ENCODE measurements at places on chromosomes 3 and 15.

- DNase-seq = peak; percentile 20
These were observed 35.6 kb upstream of the PPP4R2 start for GRCh38 chr3:72960812-72961518.

DNA sequence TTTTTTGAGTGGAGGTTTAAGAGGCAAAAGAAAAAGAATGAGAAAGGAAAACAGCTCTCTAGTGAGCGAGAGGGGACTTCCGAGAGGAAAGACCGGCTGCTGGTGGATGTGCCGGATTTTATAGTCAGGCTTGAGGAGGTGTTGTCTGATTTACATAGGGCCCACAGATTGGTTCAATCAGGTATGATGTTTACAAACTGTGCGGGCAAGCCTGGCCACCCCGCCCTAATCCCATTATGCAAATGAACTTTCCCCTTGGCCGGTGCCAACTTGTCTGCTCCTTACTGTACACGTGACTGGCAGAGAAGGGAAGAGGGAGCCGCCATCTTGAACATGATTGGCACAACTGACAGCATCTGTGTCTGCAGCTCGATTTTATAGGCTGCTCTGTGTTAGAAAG lies 44.7 kb downstream of the FAM43A start:
- DNase-seq = peak; percentile 21

DNA sequence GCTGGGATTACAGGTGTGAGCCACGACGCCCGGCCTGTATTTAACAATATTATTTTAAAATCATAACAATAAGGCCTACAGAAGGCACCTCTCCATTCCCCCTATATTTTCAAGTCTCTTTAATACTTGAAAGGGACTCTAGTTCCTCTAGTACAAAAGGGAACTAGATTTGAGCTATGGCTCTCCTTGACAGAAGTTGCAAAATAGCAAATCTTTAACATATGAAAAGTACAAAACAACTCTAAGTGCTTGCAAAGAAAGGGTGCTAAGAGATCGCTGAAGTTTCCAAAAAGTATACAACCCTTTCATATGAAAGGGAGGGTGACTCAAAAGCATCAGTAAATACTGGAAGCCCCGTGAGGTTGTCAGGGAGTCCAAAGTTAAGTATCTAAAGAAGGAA lies 23.8 kb downstream of the AP3S2 start:
- DNase-seq = no peak

DNA sequence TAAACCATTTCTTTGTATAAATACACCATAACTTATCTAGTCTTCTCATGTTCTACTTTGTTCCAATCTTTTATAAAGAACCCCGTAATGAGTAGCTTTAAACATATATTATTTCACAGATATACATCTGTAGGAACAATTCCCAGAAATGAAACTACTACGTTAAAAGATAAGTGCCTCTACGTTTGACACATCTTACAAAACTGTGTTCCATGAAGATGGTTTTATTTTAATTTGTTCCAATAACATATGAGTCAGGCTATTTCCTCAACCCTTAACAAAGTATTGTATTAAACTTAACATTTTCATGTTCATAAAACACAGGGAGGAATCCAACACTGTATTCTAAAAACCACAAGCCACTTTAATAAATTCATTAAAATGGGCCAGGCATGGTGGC lies 52.9 kb downstream of the TRPM7 start:
- peak; percentile 15 for DNase-seq

DNA sequence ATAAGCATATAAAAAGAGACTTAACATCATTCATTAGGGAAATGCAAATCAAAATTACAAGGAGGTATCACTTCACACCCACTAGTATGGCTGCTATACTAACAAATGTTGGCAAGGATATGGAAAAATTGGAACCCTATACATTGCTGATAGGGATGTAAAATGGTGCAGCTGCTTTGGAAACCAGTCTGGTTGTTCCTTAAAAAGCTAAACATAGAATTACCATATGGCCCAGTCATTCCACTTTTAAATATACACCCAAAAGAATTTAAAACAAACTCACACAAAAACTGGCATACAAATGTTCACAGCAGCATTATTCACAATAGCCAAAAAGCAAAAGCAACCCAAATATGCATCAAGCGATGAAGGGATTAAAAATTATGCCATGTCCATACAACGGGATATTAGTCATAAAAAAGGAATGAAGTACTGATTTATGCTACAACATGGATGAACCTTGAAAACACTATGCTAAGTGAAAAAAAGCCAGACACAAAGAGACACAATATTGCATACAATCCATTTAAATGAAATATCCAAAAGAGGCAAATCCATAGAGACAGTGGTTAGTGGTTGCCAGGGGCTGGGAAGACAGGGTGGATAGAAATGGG lies 118.3 kb downstream of the OSBPL10 start:
- DNase-seq = peak; percentile 16

DNA sequence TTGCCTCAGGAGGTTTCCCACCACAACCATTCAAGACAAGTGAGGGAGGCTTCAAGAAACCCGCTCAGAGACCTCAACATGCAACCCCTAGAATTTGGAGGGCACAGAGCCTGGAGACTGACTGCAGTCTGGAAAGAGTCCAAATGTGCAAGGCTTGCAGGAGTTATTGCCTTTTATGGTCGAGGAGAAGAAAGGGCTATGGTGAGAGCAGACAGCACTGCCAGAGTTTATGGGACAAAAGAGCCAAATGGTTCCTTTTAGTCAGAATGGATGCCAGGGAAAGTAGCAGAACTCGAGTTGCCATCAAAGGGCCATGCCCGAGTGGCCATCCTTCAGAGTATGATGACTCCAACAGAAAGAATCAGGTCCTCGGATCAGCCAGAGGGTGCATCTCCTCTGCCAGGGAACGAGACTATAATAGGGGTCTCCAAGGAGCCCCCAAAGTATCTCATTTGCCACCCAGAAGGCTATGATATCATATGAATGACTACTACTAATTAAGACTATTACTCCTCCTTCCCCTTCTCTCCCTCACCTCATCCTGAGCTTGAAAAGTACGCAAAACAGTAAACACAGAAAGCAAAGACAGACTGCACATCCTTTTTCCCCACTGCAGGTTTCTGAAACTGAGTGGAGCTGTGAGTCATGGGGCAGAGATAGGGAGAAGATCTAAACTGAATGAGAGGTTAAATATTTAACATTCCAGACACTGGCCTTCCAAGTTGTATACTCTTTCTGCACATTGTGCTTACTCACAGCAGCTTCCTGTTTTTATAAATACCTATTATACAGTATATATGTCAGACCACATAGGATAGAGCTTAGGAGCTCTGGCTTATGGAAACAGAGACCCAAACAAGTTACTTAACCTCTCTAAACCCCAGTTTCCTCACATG lies 33.9 kb upstream of the TMCO5A start:
- DNase-seq = peak; percentile 94

GRCh38 chr15:23472033-23472432 lies 25.0 kb upstream of the GOLGA6L2 start:
- DNase-seq = no peak

- no peak for DNase-seq
These were observed 725 bp downstream of the CHL1 start for GRCh38 chr3:197149-197827.

Data from EL (cell line).